HCEC 1CT (cell line): ENCODE measurements at places on chromosomes 5 and 9.

GRCh38 chr9:20256284-20256948 is 365.9 kb downstream of the MLLT3 start:
- no peak for DNase-seq

DNA sequence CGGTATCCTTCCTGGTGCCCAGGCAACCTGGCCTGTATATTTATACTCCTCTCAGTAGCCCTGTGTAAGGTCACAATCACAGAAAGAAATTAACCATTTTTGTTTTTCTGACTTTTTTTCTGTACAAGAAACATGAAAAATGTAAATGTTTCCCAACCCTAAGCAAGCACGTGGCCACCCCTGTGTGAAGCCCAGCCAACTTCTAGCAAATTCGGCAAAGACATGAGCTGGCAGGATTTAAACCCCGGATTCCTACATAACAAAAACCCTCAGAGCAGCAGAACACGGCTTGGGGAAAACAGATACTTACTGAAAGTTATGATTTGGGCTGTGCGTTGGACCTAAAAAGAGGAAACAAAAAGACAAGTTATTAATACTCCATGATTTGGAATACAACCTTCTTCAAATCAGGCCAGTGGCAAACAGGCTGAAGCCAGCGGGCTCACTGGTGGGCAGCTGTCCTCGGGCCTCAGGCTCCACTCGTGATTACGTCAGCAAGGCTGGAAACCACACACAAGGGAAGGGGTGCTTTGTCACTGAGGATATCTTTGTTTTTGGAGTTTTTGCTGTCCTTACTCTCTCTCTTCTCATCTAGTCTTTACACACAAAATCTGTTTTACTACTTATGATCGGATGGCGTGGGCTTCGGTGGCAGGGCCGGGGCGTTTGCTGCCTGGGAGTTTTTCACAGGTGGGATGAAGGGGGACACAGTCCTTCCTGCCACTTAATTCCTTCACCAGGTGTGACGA is 194.1 kb downstream of the ROR2 start:
- no peak for DNase-seq

- DNase-seq: no peak
These were observed 62.6 kb downstream of the PPARGC1B start for GRCh38 chr5:149792540-149793255.

DNA sequence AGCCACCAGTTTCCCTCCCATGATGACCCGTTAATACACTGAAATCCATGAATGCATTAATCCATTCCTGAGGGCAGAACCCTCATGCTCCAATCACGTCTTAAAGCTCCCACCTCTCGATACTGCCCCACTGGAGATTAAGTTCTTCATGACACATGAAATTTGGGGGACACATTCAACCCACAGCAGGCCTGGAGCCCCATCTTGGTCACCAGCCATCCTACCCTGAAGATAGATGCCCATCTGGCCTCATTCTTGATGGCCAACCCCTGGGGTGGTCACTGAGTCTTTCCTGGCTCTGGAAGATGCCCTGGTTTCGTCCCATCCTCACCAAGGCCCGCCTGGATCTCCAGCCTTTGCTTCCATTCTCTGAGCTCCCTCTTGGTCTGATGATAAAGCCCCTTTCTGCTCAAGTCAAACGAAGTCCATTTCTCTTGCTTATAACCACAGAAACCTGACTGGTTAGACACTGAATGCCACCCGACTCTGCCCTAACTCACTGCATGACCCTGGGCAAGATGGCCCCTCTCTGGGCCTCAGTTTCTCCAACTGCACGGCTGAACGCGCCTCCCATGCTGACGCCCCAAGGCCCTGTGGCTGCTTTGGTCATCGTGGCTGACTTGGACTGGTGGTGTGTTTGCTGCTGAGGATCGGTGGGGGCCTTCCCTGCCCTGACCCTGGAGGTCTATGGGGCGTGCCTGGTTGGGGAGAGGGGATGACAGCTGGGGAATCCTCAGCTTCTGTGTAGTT is 138.4 kb upstream of the IER5L start:
- DNase-seq: no peak

GRCh38 chr5:72464071-72464470 is 43.1 kb downstream of the ZNF366 start:
- no peak for DNase-seq

DNA sequence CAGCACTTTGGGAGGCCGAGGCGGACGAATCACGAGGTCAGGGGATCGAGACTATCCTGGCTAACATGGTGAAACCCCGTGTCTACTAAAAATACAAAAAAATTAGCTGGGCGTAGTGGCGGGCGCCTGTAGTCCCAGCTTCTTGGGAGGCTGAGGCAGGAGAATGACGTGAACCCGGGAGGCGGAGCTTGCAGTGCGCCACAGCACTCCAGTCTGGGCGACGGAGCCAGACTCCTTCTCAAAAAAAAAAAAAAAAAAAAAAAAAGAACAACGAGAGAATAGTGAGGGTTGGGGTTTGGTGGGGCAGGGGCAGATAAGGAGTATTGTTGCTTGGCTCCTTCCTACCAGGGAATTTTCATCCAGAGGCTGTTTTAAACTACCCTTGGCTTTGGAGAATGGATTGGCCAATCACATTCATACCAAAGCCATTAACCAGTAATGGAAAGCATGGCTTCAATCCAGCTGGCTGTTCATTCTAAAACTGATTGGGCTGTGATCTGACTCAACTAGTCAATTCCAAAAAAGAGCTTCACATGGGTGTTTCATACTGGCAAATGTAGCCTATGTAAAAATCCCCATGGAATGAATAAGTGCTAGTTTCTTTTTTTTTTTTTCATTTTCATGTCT is 64.4 kb downstream of the PLCXD3 start:
- DNase-seq: peak; percentile 74

DNA sequence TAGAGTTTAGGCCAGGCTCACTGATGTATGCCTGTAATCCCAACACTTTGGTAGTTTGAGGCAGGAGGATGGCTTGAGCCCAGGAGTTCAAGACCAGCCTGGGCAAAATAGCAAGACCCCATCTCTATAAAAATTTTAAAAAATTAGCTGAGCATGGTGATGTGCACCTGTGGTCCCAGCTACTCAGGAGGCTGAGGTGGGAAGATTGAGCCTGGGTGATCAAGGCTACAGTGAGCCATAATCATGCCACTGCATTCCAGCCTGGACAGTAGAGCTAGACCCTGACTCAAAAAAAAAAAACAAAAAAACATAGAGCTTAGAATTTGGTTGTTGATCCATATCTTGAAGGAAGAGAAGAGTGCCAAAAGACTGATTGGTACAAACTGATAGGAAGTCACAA is 14.7 kb upstream of the CDK7 start:
- no peak for DNase-seq

DNA sequence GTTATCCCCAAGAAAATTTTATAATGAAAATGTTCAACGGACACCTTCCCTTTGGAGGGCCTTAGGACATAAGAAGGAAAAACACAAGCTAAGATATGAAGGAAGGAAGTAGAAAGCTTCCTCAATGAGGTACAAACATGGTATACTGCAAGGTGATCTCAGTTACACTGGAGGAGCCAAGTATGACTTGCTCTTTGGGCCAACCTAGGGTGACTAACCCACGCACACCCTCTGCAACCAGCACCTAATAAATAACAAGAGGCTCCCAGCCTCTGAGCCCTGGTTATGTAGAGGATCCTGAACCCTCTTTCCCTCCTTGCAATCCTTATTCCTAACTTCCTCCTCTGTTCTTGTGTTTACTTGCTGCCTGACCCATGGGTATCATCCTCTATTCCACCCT is 38.3 kb upstream of the KCNV2 start:
- no peak for DNase-seq

DNA sequence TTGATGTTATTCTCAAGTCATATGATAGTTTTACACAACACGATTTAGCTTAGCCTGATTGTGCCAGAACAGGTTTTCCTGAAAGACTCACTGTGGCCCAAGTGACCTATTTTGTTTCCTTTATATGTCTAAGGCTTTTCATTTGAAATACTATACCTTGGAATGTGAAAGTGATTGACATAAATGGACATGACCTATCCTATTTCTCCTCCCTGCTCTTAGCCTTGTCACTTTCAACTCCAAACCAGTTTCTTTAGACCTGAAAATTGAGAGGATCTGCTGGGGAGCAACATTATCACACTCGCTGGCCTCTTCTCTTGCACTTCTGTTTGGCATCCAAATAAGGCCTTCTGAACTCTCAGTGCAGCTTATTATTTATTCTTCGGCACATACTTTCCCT is 496.8 kb downstream of the MAT2B start:
- peak; percentile 28 for DNase-seq

DNA sequence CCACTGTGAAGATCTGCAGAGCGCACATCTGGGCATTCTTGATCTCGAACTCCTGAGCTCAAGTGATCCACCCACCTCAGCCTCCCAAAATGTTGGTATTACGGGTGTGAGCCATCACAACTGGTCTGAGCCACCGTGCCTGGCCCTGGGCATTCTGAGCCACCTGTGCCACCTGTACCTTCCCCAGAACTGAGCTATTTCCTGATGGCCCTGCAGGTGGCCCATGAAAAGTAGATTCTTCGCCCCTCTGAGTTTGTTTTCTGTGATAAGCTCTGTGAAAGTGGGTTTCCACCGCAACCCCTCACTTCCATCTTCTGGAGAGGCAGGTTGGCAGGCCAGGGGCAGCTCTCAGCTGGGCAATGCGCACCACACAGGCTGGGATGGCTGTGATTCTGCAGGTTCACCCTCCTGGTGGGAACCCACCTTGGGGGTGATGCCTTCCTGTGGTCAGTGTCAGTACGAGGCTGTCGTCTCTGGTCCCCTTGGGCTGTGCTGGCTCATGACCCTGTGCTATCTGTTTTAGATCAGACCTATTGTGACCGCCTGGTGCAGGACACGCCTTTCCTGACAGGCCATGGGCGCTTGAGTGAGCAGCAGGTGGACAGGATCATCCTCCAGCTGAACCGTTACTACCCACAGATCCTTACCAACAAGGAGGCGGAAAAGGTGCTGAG is 11.3 kb downstream of the CARD19 start:
- no peak for DNase-seq

- no peak for DNase-seq
These were observed 19.7 kb downstream of the FBXW11 start for GRCh38 chr5:171986772-171987171.

DNA sequence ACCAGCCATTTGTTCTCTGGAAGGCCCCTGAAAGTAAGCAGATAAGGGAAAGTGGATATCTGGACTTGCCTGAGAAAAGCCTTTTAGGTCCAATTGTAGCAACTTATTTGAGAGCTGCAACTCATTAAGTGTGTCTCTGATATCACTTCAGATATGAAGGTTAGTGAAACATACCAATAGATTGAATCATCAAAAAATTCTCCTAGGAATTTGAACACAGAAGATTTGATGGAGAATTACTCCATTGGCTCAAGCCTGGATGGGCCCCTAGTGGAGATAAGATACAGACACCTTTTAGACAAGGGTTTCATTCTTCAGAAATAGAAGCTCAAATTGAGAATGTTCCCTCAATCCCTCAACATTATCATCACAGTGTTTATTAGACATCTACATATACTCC is 356.7 kb downstream of the NDUFS4 start:
- peak; percentile 52 for DNase-seq

DNA sequence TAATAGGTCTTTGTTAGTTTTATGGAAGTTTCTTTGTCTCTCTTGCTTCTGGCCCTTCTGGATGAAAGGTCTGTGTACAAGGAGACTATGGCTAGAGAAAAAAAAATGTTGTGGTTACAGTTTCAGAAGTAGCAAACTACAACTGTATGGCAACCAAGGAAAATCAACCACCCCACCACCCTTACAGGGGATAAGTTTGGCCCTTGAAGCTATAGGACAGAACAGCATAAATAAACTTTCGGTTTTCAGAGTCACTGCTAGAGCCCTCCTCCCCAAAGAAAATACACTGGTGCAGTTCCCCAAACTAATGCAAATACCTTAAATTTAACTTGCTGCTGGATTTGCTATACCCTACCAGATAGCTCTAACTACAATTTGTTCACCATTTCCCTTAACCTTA is 1216.7 kb downstream of the EFNA5 start:
- no peak for DNase-seq

GRCh38 chr9:87592554-87593358 is 95.1 kb downstream of the DAPK1 start:
- DNase-seq: peak; percentile 53

DNA sequence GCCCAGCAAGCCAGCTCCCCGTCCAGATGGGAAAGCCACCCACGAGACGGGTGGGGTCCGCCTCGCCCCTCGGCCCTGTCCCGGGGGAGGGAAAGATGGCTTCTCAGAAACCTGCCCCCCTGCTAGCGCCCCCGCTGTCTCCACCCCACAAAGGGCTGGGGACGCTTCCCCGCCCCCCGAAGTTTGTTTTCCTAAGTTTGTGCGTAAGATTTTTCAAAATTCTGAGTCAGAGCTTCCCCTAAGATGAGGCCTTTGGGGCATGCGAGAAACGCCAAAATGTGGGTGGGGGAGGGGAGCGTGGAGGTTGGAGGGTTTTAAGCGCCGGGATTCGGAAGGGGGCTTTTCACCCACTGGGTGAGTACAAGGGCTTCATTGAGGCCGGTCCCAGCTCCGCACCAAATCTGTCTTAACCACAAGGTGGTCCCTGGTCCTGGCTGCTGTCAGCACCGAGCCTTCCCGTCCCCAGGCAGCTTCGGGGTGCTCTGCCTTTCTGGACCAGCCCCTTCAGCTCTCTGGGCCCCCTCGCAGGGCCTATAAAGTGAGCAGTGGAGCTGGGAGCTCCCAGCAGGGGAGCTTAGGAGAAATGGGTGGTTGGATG is 32.3 kb downstream of the PRRX2 start:
- peak; percentile 65 for DNase-seq

- DNase-seq: no peak
These were observed 114.2 kb downstream of the GAPVD1 start for GRCh38 chr9:125375820-125376219.

GRCh38 chr9:121773286-121773953 is 122.0 kb downstream of the DAB2IP start:
- no peak for DNase-seq

DNA sequence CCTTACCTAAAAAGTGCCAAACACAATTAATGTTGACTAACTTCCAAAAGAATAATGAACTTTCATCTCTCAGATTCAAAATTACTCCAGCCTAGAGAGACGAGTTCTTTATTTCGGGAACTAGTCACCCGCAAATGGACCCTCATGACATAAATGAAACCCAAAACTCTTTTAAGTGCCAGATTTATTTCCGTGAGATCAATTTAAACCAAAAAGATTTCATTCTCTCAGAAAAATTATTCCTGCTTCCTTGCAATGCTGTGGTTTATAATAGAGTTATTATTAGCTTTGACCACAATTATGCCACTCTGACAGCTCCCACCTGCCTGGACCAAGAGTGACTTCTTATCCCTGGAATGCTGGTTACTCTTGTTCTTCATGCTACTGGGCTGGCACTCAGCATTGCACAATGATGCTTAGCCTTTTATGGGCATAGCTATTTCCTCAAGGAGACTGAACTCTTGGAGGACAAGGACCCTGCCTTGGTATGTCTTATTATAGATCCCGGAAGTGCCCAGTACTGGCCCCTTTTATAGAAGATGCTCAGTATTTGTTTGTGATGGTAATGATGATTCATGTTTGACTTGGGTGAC is 183.5 kb downstream of the SNX18 start:
- peak; percentile 100 for DNase-seq

- DNase-seq: no peak
These were observed 12.3 kb downstream of the TIGD6 start for GRCh38 chr5:149988126-149988525.
